ENCODE measurements at places on chromosomes 3 and 15.
A peak's percentile ranks its signal among the peaks of the same experiment; 100 is the strongest.

GRCh38 chr3:127790882-127791183, 31.5 kb downstream of the MGLL start:
- no peak for DNase-seq

DNA sequence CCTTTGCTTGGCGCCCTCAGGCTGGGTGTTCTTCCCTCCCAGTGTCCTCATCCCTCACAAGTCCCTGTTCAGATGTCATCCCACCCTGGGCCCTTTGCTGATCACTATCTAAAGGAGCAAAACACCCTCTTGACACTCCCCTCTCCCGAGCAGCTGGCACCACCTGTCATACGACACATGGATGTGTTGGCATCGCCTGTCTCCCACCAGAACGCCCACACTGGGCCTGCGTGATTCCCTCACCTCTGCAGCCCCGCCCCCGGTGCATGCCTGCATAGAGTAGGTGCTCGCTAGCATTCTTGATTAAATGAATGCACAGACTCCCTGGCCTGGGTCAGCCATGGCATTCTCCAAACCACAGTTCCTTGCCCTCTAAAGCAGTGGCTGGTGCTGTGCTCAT, 75.8 kb downstream of the DNAJB8 start:
- no peak for DNase-seq

- no peak for DNase-seq
Observed at GRCh38 chr3:172094621-172095557, 55.5 kb downstream of the FNDC3B start.

GRCh38 chr3:46829699-46830208, 33.5 kb downstream of the MYL3 start:
- DNase-seq = no peak

DNA sequence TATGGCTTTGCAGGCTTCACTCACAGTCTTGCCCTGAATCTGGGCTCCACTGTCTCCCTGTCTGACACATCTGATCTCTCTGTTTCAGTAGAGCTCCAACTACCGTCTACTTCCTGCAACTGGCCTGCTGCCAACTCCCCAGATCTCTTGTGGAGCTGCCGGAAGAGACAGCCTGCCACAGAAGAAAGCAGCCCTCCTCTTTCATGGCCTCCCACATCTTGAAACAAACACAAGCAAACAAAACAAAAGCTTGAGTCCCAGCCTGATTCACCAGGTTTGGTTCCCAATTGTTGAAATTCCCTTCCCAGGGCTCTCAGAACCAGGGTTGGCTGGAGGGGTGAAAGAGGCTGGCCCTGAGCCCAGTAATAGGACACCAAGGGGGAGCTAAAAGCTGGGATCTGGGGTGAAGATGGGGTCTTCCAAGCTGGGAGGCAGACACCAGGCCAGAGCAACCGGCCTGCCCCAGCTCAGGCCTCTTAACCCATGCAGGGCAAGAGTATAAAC, 55.3 kb upstream of the CA12 start:
- peak; percentile 44 for DNase-seq

GRCh38 chr3:100560426-100560825, 49.0 kb upstream of the ADGRG7 start:
- no peak for DNase-seq

DNA sequence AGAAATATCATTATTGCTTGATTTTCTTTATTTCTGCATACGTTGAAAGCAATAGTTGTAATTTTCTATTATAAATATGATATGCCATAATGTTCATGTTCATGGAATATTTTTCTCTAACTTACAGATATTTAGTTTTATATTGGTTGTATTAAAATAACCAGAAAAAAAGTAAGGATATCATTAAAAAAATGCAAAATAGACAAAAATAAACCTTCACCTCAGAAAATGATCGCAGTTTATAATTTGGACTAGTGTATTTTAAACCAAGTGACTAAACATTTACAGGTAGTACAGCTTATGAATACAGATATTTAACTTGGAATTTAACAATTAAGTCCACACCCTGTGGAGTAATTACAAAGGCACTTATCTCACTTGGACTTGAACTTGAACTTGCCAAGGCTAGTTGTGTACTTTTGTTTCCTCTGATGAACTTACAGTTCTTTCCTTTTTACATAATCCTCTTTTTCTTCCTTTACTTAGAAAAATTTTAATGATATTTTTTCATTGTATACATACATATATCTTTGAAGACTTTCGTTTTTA, 156.7 kb downstream of the CHL1 start:
- no peak for DNase-seq

DNA sequence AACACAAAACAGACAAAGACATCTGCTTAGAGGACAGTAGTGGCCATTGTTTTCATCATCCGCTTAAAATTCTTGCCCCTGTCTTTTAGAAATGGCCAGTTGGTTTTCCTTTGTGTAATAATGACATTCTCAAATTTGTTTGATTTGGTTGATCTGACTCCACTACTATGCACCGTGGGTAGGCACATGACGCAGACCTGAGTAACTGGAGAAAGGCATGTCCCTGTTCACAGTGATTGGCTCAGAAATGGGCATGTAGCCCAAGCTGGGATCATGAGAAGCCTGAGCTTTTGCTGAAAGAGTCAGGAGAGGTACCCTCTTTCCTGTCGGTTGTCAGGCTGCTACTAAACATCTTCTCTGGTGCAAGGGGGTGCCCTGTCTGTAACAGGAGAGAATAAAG, 36.6 kb upstream of the MAGI1 start:
- no peak for DNase-seq

DNA sequence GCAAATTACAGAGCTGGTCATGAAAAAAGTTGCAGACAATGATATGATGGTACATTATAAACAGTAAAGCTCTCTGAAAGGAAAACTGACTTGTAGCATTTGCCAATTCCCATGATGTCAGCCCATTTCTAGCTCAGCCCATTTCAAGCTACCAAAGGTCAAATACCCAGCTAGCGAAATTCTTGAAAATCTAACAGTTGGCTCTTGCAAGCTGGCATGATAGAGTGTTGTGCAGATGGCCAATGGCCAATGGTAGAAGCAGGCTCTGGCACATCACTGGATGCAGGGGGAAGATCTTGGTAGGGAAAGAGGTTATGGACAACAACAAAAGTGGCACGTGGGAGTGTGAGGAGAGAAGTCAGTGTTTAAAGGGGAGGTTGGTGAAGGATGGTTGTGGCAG, 36.7 kb downstream of the RASGRF1 start:
- no peak for DNase-seq

GRCh38 chr3:24525557-24525956, 30.9 kb upstream of the THRB start:
- DNase-seq = no peak

DNA sequence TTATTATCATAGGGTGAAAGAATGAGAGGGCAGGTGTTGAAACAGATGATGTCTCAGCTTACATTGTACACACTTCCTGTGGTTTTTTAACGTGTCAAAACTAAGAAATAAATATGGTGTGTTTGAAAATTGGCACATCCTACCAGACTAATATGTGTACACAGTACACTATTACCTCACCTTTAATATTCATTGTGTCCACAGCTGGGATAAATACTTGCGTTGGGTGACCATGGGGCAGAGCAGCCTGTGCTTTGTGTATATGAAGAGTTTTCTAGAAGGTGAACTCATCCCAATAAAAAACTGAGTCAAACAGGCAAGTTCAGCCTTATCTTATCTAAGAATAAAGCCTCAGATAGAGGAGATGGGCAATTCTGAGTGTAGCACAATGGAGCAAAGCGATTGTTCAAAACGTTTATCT, 17.3 kb downstream of the SUCNR1 start:
- DNase-seq = no peak

- DNase-seq = no peak
Observed at GRCh38 chr3:192545333-192545732, 182.0 kb downstream of the FGF12 start.

DNA sequence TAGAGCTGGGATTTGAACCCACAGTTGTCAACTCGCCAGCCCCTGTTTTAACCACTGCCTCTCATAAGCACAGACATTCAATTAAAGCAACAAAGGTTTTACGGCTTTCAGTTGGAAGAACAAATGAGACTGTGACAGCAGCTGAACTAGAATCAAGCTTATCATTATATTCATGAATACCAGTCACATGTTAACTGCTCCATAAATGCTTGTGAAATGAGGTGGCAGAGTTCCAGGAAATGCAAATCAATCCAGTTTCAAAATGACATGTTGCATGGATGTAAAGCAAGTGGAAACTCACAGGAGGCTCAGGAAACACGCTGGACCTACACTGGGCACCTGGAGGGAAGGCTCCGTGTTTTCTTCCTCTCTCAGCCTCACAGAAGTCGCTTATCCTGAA, 3.9 kb downstream of the GP5 start:
- no peak for DNase-seq

DNA sequence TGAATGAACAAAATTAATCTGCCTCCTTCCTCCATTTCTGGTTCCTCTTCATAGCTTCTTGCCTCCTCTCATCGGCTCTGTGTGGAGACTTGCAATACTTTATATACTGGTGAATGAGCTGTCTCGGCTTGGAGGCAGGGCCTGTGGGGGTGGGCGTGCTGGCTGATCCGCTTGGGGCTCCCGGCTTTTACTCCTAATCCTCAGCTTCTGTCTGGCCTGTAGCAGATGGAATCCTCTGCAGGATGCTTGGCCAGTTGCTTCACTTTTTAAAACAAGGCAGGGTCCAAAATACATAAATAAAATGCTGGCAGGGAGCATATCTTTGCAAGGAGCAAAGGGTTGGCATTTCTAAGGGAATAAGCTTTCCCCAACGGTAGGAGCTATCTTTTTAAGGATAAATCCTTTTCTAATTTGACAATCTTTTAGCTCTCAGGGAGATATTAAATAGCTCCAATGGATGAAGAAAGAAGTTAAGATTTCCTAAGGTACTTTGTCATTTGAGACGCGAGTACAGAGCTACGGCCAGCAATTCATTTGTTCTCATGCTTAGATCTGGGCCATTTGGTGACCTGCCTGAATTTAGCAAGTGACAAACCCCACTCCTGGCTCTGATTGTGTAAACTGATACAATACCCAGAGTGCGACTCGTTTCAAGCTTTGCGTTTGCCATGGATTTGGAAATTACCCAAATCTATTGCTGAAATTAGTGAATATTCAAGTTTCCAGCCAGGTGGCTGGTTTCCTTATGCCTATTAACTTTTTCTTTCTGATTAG, 18.9 kb downstream of the SV2B start:
- DNase-seq = no peak

DNA sequence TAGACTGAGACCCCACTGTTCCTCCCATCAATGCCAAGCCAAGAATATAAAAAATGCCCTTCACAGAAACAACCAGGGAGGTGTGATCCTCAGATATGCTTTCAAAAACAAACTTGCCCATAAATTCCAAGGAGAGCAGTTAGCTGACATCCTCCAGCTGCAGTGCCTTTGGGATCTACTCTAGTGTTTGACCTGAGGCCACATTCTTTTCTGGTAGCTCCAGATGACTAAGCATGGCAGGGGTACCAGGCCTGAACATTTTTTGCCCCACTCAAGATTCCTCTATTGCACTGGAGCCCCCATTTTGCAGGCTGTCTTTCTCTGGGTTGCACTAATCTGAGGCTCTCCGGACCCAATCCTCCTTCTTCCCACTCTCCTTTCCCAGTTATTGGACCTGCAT, 27.9 kb upstream of the ACP3 start:
- no peak for DNase-seq

DNA sequence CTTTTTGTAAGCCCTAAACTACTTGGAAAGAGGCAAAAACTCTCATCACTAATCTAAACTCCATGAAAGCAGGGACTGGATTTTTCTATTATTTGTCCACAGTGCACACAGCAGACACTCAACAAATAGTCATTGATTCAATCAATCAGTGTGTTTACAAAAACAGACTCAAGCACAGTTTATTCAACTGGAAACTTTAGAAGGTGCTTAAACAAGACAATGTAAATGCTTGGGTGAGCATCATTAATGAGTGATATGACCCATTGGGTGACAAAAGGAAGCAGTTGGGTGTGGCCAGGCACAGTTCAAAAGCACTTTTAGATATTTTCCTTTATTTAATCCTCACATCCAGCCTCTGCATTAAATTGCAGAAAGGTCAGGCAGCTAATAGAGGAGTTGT, 32.0 kb upstream of the PPP4R2 start:
- no peak for DNase-seq

- peak; percentile 10 for DNase-seq
Observed at GRCh38 chr3:172040078-172040980, 951 bp downstream of the FNDC3B start.

DNA sequence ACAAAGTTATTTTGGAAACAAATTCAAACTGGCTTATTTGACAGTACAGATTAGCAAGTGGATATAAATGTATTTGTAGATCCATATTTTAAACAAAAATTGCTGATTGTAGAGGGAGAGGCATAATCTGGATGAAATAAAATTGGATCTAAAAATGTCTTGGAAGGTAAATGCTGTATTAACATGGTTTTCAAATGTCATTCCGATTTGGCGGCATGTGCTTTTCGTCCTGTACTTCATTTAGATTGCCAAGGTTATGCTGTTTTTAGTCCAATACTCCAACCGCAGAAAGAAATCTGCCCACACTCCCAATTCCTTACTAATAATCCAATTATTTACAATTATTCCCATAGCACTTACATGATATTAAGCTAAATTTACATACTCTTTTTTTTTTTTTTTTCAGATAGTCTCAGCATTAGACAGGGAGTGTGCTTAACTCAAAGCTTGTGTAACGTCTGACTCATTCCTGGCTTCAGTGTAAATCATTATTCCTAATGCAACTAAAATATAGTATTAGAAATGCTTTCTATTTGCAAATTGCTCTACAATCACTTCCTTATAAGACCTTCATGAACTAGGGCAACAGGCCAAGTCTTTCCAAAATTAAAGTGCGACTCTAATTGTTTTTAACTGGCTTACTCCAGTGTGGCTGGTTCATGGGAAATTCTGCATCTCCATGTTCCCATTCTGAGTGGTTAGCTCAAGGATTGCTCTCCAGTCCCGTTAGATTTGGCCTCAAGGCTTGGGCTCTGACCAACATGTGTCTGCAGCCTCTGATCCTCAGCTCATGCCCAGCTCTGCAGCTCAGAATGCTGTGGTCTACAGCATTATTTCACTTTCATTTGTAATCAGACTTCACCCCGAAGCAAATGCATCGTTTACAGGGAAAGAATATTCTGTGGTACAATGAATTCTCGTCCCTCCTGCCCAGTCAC, 103.9 kb downstream of the FBN1 start:
- no peak for DNase-seq

DNA sequence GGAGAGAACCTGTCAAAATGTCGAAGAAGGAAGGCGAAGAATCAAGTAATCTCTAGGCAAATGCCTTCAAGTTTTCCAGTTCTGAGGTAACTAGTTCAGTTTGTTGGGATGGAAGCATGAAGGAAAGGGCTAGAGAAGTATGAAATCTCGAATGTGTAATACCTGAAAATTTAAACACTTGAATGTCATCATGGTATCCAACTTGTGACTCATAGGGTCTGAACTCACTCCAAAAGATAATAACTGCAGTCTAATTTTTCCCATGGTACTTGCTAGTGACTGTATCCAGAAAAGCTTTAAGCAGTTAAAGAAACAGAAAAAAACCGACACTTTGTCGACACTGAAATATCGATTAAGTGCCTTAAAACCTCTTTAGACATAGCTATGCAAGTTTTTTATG, 102.9 kb upstream of the CHRM5 start:
- no peak for DNase-seq

Data from stimulated activated CD4-positive, alpha-beta T cell treated with anti-CD3 and anti-CD28 coated beads, Interleukin-15, amount 100 ng/mL, for 1 hour (primary cell).